ENCODE measurements at places on chromosomes 3 and 15.

DNA sequence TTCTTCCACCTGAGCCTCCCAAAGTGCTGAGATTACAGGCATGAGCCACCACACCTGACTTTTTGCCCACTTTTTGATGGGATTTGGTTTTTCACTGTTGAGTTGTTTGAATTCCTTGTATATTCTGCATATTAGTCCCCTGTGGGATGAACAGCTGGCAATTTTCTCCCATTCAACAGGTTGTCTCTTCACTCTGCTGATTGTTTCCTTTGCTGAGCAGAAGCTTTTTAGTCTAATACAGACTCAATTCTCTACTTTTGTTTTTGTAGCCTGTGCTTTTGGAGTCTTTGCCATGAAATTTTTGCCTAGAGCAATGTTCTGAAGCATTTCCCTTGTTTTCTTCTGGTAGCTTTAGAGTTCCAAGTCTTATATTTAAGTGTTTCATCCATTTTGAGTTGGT lies 62.7 kb upstream of the MFGE8 start:
- no peak for DNase-seq

GRCh38 chr3:194654443-194654842 lies 17.5 kb downstream of the LSG1 start:
- DNase-seq = no peak

- DNase-seq = no peak
These were observed 89.1 kb downstream of the BCHE start for GRCh38 chr3:165748094-165748493.

GRCh38 chr3:171811913-171812335 lies 1.6 kb upstream of the PLD1 start:
- no peak for DNase-seq

- DNase-seq = no peak
These were observed 60.8 kb upstream of the RNU6-1 start for GRCh38 chr15:67900621-67901147.

- no peak for DNase-seq
These were observed 34.6 kb downstream of the FGD5 start for GRCh38 chr3:14853271-14853951.

GRCh38 chr3:156605686-156606605 lies 51.0 kb upstream of the SSR3 start:
- peak; percentile 28 for DNase-seq

GRCh38 chr3:180802837-180803236 lies 109.6 kb upstream of the FXR1 start:
- DNase-seq = peak; percentile 3

DNA sequence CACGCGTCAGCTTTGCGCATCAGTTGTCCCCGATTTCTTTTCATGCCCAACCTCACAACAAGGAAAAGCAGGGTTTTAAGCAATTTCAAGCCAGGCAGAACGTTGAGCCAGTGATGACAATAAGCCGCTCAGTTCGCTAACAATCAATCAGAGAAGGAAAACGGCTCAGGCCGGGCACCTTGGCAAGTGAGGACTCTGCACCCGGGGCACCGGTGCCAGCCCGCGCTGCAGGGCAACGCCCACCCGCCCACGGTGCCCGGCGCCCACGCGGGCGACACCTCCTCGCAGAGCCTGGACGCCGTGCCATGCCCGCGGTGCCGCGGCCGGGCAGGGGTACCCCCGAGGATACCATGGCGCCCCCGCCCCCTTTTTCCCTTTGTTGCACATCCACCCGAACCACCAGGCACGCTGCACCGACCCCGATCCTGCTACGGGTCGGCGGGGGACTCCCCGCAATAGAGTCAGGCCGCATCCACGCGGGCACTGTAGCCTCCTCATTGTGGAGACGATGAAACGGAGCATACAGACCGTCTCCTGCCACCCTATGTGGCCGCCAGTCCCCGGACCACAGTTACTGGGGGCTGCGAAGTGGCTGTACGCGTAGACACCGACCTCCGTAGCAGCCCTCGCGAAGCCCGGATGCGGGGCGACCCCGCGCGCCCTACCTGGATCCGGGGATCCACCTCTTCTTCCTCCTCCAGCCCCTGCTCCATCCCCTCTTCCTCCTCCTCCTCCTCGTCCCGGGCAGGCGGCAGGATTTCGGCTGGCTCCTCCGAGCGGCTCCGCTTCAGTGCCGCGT lies 581 bp downstream of the SH3BP5 start:
- DNase-seq = no peak

- DNase-seq = no peak
These were observed 7.4 kb downstream of the IL12A start for GRCh38 chr3:159996018-159996417.

DNA sequence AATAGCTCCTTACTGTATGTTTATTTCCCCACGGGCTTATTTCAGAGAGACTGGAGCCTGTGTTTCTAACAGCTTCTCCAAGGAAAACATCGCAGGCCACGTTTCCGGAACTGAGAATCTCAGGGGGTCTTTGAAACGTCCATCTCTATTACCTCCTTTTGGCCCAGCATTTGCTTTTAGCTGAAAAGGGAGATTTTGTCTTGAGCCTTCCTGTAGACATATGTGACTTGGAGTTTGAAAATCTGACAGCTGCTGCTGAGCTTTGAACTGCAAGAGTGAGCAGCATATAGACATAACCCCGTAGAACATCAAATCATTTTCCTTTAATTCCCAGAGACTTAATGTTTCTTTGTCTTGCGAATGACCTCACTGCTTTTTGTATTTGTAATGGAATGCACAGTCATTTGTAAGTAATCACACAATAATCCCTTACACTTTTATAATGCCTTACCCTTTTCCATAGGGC lies 54.6 kb downstream of the LPP start:
- no peak for DNase-seq

- no peak for DNase-seq
These were observed 48.1 kb downstream of the RAB11A start for GRCh38 chr15:65917407-65917756.

DNA sequence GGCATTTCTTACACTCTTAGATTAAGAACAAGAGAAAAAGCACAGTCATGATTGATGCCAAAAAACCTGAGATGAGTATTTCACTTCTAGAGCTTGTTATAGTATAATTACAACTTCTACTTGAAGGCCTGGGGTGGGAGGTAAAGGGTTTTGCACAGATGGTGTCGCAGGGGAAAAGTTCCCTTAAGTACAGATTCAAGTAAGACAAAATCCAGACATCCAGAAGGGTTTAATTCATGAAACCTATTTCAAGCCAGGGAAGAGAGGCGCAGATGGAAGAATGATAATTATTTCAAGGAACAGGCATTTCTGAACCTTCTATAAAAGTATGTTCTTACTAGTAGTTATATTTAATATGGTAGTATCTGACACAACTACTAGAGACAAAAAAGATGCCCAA lies 70.6 kb downstream of the TM4SF4 start:
- DNase-seq = no peak

- DNase-seq = no peak
These were observed 545.0 kb upstream of the TBL1XR1 start for GRCh38 chr3:177742273-177742672.

DNA sequence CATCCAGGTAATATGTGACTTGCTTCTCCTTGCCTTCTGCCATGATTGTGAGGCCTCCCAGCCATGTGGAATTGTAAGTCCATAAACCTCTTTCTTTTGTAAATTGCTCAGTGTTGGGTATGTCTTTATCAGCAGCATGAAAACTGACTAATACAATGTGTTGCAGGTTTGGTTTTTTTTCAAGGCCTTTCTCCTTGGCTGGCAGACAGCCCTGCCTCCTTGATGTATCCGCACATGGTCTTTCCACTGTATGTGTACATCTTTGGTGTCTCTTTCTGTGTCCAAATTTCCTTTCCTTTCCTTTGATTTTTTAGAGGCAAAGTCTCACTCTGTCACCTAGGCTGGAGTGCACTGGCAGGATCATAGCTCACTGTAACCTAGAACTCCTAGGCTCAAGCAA lies 260.1 kb downstream of the TUSC7 start:
- no peak for DNase-seq

DNA sequence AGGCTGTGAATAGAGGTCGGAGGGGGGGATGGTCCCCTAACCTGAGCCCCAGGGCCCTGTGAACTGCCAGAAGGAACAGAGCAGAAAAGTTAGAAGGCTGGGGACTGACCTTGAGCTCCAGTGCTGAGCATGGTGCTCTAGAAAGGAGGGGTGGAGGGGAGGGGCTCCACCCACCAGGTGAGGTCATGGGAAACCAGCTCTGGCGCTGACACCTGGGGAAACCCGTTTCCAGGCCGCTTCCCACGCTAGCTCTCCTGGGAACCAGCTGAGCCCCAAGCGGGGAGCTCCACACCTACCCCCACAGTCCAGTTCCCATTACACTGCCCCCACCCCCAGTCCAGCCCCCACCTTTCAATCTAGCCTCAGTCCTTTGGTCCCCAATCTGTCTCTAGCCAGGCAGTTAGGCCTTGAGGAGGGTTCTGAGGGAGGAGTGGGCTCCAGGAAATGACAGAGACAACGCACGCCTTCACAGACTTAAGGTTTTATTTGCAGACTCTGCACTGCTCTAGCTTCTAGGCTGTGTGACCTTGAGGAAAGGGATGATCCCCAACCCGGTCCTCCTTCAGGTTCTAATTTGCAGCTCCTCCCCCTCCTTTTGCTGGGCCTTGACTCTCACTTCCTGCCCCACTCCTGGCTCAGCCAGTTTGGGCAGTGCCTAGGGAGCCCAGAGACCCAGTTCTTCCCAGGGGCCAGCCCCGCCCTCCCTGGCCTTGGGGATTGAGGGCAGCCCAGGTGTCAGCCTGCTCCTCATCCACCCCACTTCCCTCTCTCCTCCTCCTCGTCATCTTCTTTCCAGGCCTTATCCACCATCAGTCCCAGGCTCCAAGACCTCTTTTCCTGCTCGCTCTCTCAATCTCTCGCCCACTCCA lies 2.1 kb downstream of the RHOV start:
- no peak for DNase-seq
